NCI-H1436 (cell line): ENCODE measurements at places on chromosomes 1 and 21.

- DNase-seq = no peak
These were observed 10.2 kb downstream of the COL6A1 start for GRCh38 chr21:45991606-45992300.

DNA sequence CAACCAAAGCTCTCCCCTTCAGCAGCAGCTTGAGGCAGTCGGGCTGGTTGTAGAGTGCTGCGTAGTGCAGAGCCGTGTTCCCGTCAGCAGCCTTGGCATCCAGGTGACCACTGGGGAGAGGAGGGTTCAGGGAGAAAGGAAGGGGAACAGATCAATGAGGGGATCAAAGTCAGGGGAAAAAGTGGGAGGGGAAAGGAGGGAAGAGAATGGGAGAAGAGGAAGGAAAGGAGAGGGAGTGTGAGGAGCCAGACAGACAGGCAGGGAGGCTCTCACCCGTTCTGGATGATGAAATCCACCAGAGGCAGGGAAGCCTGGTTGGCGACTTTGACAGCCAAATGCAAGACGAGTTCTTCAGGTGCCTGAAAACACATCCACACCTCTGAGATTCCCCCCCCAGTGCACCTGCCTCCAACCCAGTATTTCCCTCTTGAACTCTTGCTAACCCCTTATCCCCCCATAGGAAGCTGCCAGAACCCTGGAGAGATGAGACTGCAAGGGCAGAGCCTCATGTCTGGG, 9.8 kb upstream of the TCEA3 start:
- no peak for DNase-seq

DNA sequence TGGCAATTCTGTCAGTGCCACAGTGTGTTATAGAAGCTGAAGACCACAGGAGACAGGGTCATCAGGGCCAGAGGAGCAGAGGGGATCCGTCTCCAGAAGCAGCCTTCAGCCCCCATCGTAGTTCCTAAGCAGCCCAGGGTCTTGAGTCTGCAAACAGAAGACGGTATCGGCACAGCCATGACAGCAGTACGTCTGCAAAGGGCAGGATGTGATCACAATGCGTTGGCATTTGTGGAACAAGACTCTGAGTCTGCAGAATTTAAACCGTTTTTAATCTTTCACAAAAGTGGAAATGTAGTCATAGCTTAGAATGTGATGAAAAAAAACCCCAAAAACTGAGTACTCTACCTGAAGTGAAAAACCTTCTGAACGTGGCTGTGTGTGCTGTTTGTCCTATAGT, 44.0 kb upstream of the SCCPDH start:
- no peak for DNase-seq

DNA sequence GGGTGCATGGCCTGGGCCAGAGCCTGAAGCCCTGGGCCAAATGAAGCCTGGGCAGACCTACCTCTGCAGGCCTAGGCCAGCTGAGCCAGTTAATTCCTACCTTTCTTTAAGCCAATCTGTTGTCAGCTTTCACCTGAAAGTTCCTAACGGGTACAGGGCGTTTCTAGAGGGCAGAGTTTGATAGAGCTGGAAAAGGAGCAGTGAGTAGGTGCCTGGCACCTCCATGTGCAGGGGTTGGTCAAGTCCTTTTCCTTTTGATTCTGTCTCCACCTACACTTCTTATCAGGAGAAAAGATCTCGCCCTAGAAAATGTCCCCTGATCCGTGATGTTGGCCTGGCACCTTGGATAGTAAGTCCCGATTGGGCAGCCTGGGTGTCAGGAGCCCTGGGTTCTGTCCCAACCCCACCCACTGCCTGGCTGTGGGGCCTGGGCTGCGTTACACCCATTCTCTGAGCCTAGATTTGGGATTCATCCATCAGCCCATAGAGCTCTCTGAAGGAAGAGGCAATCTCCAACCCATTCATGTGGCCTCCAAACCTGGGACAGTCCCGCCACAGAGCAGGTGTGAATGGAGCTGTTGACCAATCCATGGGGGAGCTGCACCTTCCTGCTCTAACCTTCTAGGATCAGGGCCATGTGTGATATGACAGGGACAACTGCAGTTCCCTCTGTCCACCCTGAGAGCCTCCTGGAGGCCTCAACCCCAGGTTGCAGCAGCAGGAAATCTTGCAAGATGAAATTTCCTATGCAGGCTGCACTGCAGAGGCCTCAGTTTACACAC, 304.3 kb downstream of the MATN1 start:
- DNase-seq = no peak

- DNase-seq = no peak
These were observed 84.5 kb upstream of the GCLM start for GRCh38 chr1:93993731-93994130.

DNA sequence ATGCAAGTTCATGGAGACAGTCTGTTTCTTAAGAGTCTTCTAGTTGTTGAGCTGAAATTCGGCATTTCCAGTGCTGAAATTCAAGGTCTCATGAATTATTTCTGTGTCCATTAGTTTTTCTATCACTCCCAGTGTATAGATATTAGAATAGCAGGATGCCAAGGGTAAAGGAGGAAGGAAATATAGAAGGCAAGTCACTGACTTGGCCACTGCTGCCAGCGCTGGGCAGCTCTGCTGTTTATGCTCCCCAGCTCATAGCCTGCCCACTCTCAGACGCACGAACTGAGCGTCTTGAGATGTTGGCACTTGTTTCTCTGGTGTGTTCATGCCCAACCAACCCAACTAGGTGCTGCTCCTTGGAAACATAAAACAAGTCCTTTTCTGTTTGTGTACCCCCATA, 110.1 kb downstream of the SLC45A1 start:
- DNase-seq = no peak

GRCh38 chr1:111142356-111142975, 2.4 kb downstream of the CEPT1 start:
- no peak for DNase-seq

DNA sequence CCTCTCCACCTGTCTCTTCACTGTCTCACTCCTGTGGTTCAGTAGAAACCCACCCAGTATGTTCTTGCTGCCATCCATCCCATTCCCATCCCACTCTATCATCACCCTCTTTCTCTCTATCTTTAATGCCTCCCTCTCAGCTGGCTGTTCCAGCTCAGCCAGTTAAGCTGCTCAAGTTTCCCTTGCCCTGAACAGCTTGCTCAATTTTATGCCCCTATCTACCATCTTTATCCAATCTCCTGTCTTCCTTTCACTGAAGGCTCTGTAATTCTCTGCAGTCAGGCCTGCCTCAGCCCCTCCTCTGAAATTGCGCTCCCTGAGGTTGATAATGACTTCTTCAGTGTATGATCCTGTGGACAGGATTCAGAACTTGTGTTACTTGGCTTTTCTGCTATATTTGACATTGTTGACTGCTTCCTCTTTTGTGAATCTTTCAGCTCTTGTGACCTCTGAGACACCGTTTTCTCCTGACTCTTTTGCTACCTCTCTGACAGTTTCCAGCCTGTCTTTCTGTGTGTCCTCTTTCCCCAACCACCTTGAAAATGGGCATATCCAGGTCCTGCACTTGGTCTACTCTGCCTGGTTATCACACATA, 13.9 kb upstream of the BCAR3 start:
- DNase-seq = no peak

DNA sequence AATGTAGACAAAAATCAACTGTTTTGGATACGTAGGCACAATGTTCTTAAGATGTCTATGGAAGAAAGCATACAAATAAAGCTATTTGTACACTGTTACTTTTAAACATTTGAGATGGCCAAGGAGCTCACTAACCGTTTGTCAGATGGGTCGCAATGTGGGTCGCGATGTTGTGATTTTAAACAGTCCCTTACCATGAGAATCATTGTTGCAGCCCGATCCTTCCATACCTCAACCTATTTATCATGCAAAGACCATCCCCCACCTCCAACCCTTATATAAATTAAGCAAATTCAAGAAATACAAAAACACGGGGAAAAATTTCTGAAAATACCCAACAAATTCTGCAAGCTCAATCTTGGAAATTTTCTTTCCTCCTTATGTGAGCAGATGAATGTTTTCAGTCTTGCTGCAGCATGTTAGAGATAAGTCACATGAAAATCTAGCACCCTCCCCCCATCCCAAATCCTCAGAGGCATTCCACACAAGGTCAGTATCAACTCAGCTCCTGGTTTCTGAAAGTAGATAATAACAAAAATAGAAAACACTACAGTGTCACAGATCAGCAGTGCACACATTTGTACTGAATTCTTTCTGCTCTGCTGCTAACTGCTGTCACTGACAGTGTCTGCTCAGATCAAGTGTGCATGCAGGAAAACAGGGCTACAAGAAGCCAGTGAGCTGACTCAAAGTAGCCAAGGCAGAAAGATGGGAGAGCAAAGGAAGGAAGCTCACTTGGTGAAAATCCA, 92.9 kb upstream of the TTC39A start:
- DNase-seq = no peak

DNA sequence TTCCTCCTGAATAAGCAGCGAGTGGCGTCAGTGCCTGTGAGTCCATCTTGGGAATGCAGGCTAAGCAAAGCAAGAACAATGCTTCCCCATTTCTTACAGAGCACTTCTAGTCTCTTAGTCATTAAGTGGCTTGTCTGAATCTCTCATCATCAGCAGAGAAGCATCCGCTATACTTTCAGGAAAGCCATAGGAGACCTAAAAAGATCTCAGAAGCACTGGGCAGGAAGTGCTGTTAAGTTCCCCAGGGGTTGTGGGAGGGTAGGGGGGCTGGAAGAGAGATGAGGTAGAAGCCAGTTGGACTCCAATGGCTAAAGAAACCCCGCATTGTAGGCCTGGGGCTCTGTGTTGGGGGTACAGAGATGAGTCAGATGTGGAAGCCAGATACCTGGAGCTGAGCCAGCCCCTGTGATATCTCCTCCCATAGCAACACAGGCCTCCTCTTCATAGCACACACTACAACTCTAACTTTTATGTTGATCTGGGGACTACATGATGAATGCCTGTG, 44.9 kb downstream of the SYT6 start:
- DNase-seq = no peak

DNA sequence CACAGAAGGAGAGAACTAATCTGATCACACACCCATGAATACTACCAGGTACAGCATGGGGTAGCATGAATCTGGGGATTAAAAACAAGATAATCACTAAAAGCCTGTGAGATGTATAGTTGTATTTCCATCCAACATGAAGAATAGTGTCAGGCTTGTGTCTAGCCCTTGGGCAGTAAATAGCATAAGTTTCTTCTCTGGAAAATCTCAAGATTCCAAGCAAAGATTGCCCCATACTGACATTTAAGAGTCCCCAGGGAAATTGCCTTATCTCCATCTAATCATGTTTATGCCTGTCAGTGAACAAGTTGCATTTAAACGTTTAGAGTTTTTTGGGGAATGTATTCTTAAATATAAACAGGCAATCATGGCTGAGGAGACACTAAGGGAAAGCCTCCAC, 109.2 kb upstream of the SERTAD4 start:
- DNase-seq = no peak

GRCh38 chr1:87937831-87938395, 609.2 kb downstream of the LMO4 start:
- no peak for DNase-seq

DNA sequence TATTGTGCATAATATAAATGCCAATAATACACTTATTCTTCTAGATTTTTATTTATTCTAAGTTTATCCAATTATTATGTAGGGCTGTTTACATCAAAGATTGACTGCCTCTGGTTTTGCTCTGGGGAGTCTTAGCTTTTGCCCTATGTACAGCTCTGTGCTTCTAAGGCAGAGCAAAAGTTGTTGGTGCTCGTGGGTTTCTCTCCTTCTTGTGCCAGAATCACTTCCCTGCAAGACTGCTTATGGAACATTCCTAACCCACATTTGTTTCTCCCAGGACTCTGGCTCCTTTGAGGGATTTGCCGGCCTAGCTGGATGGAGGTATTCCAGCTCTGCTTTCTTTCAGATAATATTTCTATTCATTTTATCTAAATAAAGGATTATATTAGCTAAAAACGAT, 849.1 kb downstream of the USP25 start:
- DNase-seq = no peak

GRCh38 chr1:6634371-6635052, 9.8 kb downstream of the THAP3 start:
- no peak for DNase-seq

DNA sequence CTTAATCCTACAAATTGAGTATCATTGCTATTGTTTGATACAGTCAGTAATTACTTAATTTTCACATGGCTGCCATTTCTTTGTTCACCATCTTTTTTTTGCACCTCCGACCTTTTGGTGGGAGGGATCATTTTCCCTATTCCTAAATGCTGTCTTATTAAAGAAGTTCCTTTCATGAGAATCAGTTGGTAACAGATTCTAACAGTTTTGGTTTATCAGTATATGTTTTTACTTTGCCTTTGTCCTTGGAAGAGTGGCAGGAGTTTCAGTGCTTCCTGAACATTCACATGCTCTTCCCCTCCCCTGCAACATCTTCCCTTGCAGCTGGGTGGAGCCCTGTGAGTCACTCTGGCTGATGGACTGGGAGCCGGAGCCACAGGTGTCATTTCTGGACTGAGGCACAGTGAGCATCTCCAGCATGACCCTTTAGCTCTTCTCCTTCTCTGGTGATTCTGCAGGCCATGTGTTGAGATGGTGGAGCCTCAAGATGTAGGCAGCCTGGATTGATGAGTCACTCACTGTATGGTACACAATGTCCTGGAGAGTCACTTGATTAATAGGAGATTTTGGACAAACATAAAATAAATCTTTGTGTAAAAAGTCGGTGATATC, 217.7 kb downstream of the URB2 start:
- peak; percentile 23 for DNase-seq

DNA sequence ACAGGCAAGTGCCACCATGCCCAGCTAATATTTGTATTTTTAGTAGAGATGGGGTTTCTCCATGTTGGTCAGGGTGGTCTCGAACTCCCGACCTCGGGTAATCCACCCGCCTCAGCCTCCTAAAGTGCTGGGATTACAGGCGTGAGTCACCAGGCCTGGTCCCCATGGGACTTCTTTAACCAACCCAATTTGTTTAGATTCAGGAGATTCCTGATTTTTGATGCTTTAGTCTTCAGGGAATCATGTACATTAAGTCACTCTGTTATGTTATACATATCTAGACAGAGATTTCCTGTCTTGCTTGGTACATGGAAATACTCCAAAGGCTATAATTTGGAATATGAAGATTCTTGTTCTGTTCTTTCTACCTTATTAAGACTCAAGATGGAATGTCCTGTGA, 202.4 kb upstream of the L1TD1 start:
- no peak for DNase-seq

DNA sequence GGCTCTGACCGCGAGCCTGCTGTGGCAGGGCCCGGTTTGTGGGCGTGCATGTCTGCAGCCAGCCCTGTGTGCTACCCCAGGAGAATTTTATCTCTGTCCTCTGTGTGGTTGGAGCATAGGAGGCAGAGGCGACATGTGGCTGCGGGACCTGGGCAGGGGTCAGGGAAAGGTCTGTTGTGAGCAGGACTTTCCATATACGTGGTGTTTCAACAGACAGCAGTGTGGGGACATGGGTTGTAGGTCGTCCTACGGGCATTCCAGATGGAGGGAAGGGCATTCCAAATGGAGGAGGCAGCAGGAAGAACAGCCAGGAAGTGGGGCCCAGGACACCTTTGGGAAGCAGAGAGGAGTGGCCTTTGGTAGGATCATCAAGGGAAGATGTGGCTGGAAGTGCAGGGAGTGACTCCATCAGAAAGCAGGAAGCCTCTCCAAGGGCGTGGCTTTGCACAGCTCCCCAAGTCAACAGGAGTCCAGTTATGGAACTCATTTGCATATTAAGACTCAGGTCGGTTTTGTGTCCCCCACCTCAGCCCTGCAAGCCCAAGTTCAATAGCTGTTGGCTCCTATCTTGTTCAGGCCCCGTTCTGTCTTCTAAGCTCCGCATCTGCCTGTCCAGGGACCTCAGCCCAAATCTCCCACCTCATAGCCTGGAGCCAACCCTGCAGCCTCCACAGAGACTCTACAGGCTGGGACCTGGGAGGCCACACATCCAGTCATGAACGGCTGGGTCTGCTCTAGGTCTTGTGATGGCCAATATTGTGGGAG, 309.1 kb downstream of the MATN1 start:
- no peak for DNase-seq
